ENCODE measurements at places on chromosomes 5 and 9. TPM values are rescaled to one million over a fixed set of nuclear protein-coding genes. Genes with fewer than 3 reads are reported as not detected.

The NELFB gene
- 47.8 TPM for total RNA-seq

The FIBCD1 gene
- 2.5 TPM for total RNA-seq

The KCTD16 gene
- total RNA-seq = 0.60 TPM

The ZNF454 gene
- total RNA-seq = 4.2 TPM

The PCDHAC2 gene
- total RNA-seq = 9.9 TPM

The DMGDH gene
- 0.90 TPM for total RNA-seq

The FAM169A gene
- total RNA-seq = 2.7 TPM

The BSPRY gene
- 11.2 TPM for total RNA-seq

The SH3GL2 gene
- 1.7 TPM for total RNA-seq

The CDX1 gene
- not detected for total RNA-seq

The PRRX2 gene
- total RNA-seq = 5.6 TPM

DNA sequence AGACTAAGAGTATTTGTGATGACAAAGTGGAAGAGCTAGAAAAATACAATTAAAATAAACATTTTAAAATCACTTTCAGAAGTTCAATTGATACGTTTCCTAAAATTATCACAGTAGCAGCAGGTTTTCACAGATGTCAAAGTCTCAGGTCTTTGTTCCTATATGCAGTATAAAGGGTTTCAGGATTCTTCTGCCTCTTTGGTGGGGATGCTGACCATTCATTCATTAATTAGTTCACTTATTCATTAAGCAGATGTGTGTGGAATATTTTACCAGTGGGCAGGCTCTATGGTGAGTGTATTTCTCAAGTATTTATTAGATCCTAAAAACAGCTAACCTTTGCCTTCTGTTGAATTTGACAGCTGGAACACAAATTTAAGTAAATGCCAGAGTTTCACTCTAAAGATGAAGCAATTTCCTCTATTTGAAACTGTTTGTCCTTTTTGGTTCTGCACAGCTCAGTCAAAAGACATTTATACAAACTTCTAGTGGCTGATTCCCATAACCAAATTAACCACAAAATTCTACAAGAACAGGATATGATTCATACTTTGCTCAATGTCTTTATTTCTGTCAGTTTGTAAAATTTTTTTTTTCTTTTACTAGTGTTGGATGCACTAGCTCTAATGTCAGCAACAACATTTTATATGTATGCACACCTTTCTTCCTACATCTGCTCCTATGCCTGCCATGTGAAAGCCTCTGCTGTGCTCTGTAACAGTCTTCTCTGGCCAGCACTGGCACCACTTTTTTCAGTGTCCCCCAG lies 75.9 kb upstream of the PRR16 start:
- DNase-seq = no peak

- no peak for DNase-seq
These were observed 56.4 kb upstream of the FANCC start for GRCh38 chr9:95373782-95374487.

DNA sequence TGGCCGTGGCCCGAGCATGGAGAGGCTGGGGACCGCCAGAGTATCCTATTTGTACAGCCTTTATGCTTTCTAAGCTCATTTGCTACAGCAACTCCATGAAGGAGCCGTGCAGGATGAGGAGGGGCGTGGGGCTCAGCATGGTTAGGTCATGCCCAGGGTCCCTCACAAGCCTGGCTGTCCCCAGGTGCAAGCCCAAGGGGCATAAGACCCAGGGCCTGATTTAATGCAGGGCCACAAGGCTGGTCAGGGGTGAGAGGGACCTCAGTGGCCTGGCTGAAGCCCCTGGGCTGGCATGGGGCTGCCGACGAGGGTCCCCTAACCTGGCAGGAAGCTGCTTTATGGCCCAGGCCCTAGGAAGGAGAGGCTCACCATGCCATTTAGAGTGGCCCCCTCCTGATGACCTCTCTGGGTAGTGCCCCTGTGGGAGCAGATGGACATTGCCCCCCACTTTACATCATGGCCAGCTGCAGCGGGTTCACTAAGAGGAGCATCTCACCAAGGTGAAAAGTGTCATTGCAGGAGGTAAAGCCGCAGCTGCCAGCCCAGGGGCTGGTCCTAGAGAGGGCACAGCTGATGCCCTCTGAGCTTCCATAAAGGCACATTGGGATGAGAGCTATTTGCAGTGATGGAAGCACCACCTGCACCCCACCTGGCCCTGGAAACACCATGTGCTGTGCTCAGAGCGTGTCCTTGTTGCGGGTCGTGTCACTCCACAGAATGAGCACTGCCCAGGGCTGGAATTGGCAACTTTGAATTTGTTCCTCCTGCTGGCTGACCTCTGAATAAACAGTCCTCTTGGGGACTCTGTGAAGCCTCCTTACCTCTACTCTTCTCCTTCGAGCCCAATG lies 58.9 kb downstream of the ZNF618 start:
- no peak for DNase-seq

DNA sequence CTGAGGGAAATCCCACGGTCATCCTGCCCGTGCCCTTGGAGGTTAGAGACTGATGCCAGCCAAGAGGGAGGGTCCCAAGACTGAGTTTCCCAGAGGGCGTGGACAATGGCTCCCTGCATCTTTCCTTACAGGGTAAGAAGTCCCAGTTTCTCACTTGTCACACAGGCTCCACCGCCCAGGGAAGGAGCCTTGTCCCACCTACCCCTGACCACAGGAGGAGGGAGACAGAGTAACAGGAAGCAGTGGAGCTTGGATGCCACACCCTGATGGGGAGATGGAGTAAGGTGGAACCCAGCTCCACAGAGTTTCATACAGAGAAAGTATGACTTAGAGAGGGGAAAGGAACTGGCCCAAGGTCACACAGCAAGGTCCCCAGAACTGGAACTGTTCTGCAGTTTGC lies 9.4 kb upstream of the CD74 start:
- DNase-seq = no peak

GRCh38 chr9:89794918-89795317 lies 190.1 kb downstream of the GADD45G start:
- no peak for DNase-seq

GRCh38 chr5:132469380-132470009 lies 21.1 kb downstream of the IRF1 start:
- no peak for DNase-seq

GRCh38 chr5:132768485-132768868 lies 8.6 kb downstream of the SEPTIN8 start:
- no peak for DNase-seq

GRCh38 chr9:96513622-96514021 lies 63.7 kb downstream of the HABP4 start:
- no peak for DNase-seq

- DNase-seq = no peak
These were observed 74.3 kb downstream of the KIAA0825 start for GRCh38 chr5:94544031-94544650.

- DNase-seq = peak; percentile 59
These were observed 92.6 kb downstream of the DPYSL3 start for GRCh38 chr5:147417135-147417813.

GRCh38 chr9:114902786-114903524 lies 27.4 kb downstream of the TNFSF8 start:
- DNase-seq = no peak

- no peak for DNase-seq
These were observed 17.1 kb upstream of the GLIPR2 start for GRCh38 chr9:36119476-36119875.

DNA sequence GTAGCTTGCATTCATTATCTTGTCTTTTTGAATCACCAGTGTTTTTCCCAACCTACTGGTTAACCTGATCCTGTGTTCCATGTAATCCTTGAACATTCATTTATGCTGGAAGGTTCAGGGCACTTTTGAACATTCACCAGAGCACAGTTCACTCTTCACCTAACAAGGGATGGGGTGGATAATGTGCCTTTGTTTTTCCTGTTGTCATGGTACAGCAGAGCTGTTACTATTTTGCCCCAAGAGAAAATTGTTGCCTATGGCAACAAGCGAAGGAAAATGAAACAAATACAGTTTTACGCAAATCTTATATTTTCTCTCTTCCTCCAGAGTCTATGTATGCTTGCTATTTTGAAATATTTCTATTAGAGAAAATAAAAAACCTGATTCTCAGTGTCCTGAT lies 60.3 kb upstream of the RIOK2 start:
- DNase-seq = no peak

DNA sequence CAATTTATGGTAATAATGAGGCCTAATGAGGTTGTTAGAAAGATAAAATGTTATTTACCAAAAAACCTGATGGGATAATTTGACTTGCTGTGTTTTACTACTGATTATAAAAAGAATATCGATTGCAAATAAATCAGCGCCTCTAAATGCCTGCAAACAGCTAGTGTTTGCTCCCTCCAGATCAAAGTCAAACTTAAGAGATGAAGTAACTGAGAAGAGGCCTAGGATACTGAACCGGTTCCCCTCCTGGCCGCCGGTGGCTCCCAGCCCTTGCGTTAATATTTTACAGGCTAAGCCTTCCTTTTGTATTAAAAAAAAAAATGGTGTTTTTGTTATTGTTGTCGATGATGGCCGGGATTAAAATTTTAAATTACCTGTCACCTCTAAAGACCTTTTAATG lies 2.6 kb downstream of the IRX1 start:
- no peak for DNase-seq

DNA sequence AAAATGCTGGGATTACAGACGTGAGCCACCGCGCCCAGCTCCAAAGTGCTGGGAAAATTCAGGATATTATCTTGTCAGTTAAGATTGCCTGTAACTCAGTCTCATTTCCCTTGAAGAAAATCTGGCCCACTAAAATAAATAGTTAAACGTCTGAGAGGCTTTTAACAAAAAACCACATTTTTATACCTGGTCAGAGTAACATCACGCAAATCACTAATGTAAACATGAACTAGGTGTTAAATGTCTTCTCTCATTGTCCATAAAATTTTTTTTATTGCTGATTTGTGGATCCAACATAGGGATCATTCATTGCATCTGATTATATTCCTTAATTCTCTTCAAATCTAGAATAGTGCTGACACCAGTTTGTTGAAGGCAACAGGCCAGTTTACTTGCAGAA lies 22.3 kb downstream of the CNOT6 start:
- DNase-seq = no peak

- no peak for DNase-seq
These were observed 21.8 kb upstream of the TMOD1 start for GRCh38 chr9:97479496-97480159.

DNA sequence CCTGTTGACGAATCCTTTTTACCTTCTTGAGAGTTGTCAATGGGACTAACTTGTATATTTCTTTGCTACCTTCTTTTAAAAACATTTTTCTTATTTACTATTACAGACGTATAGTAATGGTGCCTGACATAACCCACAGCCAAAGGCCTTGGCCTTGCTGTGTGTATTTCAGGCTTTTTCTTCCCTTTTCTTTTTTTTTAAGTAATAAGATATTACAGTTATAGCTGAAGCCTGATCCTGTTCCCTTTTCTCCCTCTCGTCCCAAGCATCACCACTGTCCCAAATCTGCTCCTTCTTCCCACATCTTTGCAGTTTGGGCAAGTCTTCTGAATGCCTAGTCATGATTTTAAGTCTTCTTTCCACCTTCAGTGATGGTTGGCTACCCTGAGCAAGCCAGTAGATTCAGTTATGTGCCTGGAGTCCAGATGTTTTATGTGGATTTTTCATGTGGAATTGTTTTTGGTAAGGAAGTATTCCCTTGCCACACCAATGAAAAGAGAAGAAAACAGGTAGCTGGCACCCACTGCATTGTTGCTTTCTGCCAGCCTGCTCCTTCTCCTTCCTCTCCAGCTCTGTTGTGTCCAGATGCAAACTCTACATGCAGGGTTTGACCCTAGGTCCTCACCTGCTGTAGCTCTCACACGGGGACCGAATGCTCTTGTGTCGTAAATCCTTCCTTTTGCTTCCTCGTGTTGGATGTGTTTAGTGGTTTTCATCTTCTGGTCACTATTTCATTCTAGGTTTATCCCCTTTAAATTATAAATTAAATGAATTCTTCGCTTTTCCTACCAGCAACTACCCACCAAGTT lies 26.5 kb downstream of the ABL1 start:
- no peak for DNase-seq

- DNase-seq = no peak
These were observed 162.0 kb upstream of the S1PR3 start for GRCh38 chr9:88829276-88829675.

DNA sequence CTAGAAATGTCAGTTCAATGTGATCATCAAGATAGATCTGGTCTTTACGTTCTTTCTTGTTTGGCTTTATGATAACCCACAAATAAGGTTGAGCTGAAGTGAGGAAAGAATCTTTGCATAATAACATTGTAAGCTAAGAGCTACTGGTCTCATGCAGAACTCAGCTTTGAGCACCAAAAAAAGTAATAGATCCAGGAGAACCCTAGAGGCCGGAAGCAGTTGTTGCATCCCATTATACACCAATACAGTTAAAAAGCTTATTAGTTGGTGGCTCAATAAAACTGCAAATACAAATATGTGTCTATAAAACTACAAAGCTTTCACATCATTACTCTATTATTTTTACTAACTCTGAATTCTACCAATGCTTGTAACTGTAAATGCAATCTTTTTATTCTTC lies 85.5 kb upstream of the NUDT12 start:
- DNase-seq = no peak

GRCh38 chr5:1405539-1406530 lies 39.4 kb downstream of the SLC6A3 start:
- DNase-seq = no peak

DNA sequence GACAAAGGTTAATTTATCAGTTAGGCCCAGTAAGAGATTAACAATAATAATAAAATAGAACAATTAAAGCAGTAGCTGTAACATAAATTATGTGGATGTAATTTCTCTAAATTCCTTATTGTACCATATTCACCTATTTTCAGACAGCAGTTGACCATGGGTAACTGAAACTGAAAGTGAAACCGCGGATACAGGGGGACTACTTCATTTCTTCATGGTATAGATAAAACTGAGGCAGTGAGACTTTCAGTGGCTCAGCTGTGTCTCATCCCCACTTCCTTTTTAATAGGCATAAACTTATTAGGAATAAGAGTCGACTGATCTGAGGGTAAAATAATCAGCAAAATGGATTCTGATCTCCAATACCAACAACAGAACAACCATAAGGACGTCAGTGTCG lies 174.0 kb upstream of the WWC1 start:
- DNase-seq = no peak

- DNase-seq = no peak
These were observed 205.0 kb downstream of the DOCK8 start for GRCh38 chr9:419571-420171.

GRCh38 chr5:176692326-176692725 lies 45.0 kb downstream of the TSPAN17 start:
- DNase-seq = no peak

DNA sequence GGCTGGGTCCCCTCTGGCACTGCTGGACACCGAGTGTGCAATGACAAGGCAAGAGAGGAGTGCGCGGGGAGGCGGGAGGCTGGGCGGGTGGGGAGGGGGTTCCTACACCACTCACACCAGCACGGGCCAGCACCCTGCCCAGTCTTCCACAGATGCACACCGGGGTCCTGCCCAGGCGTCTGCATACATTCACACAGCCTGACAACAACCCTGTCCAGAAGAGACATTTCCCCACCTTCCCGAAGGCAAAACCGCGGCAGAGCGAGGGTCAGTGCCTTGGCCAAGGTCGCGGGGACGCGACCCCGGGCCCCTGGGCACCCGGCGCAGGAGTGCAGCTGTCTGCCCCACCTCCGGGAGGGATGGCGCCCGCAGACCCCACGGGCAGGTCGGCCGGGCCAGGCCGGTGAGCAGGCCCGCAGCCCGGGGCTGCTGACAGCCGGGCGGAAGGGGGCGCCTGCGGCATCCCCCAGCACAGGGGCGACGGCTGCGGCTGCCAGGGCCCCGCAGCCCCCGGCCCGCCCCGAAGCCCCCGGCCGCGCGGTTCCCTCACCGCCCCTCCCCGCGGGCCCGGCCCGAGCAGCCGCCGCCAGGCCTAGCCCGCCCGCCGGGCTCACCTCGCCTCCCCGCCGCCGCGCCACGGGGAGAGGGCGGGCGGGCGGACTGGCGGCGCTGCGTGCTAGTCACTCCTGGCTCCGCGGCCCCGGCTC lies 496 bp downstream of the MAPK9 start:
- no peak for DNase-seq
